Activated CD8-positive, alpha-beta T cell treated with anti-CD3 and anti-CD28 coated beads, Interleukin-2, amount 10 ng/mL, durations not matched to agents 7 days and 5 days (primary cell): ENCODE measurements at places on chromosomes 7 and 10.

DNA sequence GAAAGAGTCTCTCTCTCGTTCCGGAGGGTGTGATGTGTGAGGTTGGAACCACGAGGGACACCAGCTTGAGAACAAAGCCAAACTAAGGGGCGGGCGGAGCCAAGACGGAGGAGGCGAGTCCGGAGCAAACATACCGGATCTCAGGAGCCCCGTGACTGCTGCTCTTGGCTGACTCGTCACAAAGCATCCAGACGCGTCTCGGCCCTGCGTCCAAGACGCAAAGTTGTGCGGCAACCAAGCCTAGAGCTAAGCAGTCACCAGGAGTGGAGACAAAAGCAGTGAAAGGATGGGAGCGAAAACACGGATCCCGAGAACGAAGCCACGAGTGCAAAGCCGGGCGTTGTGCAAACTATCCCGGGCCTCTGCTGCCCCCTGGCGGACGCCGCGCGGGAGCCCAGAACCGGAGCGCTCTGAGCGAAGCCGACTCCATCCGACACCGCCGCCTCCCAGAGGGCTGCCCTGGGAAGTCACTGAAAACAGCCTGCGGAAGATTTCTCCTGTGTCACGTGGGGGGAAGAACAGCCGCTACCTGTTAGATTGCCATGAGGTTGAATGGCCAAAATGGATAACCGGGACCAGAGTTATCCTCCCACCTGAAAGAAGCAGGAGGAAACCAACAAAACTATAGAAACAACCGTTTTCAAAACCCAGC is 46.4 kb upstream of the TMEM72 start:
- DNase-seq: peak; percentile 82

DNA sequence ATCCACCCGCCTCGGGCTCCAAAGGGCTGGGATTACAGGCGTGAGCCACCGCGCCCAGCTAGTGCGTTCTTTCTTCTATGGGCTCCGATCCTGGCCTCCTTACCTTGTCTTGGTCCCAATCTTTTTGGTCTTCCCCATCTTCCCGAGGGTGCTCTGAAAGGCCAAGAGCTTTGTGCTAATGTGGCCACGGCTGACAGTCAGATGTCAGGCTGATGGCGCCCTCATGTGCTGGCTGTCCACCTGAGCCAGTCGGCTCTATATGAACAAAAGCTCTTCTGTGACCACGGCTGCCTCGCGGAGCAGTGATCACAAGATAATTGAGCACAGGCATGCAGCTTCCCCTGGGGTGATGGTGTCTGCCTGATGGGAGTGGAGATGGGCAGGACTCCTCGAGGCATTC is 11.0 kb upstream of the AHCYL2 start:
- no peak for DNase-seq

DNA sequence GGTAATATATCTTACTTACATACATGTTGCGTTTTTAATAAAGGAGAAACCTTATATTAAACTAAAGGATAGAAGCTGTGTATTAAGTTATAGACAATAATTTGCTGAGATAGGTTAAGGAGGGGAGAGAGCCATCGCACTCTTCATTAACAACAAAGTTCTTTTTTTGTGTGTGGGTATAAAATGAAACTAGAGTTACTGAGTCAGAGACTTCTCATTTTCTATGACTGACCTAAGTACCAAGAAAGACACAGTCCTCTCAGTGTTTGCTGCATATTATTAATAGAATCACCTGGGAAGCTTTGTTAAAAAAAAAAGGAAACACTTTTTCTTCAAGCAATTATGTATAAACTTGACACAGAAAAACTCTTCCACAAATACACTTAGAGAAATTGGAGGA is 31.4 kb downstream of the FEZF1 start:
- no peak for DNase-seq

- DNase-seq: no peak
These were observed 36.8 kb downstream of the SLC18A2 start for GRCh38 chr10:117277675-117278074.

DNA sequence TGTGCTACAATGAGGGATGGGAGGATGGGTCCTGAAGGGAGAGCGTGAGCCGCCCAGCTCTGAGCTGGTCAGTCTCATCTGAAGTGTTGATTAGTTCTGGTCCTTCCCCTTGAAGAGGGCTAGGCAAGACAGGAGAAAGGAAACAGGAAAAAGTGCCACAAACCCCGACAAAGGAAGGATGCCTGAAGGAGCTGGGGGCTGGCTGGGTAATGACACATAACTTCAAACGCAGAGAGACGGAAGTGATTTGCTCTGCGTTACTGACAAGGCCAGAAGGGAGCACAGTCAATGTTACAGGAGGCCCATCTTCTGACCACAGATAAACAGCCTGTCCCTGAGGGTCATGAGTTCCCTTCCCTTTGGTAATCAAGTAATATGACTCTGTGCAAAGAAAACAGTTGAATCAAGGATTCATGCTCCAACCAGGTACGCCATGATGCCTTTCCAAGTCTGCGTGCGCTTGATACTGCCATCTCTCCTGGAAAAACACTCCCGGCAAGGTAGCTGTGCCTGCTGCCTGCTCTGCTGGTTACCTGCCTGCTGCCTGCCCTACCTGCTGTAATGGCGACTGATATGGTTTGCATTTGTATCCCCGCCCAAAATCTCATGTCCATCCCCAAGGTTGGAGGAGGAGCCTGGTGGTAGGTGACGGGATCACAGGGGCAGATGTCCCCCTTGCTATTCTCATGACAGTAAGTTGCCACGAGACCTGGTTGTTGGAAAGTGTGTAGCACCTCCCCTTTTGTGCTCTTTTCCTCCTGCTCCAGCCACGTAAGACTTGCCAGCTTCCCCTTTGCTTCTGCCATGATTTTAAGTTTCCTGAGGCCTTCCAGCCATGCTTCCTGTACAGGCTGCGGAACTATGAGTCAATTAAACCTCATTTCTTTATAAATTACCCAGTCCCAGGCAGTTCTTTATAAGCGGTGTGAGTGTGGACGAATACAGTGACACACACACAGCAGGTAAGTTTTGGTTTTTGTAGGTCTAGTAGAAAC is 57.9 kb downstream of the GRB10 start:
- DNase-seq: peak; percentile 42

GRCh38 chr7:101729241-101729883 is 88.1 kb upstream of the CUX1 start:
- DNase-seq: no peak

GRCh38 chr10:123529146-123529760 is 136.9 kb upstream of the GPR26 start:
- no peak for DNase-seq

- DNase-seq: no peak
These were observed 148.8 kb downstream of the CCDC3 start for GRCh38 chr10:12852687-12853086.

DNA sequence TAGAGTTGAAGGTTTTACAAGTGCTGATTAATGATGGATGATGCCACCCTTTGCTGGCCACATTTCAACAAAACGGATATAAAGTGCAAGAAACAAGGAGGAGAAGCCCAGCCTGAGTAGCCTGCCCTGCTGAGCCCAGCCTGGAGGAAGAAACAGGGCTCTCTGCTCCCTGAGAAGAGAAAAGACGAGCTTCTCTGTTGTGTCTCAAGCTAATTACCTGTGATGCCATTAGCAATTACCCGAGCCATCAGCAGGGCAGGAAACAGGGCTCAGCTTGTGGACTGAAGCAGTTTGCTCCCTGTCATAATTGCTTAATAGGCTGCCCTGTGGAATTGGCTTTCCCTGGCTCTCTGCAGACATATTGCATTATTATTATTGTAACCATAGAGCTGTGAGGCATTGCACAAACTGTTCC is 709.3 kb upstream of the AUTS2 start:
- DNase-seq: no peak

DNA sequence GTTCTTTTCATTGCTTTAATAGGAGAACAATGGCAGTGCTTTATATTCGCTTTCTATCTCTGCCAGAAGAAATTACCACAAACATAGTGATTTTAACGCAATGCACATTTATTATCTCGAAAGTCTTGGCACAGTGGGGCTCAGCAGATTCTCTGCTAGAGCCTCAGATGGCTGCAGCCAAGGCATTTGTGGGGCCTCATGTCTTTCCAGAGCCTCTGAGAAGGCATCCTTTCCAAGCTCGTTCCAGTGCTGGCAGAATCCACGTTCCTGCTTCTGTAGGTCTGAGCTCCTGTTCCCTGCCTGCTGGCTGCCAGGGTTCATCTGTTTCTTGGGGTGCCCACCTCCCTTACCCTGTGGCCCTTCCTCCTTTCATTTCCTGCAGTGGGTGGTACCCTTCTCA is 60.2 kb downstream of the LRRC18 start:
- DNase-seq: no peak

DNA sequence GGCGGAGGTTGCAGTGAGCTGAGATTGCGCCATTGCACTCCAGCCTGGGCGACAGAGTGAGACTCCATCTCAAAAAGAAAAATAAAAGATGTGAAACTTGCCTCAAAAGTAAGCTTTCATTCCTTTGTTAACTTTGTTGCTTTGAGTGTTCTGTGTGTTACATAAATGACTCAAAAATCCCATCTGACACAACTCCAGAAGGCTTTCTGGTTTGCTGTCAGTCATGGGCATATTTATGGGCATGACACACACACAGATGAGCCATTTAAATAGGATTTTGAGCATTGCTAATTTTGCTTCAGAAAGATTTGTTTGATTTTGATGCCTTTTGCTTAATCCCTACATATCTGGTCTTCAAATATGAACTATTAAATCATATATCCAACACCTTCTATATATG is 82.6 kb downstream of the CACNB2 start:
- no peak for DNase-seq

- DNase-seq: no peak
These were observed 535.1 kb downstream of the INHBA start for GRCh38 chr7:41167836-41168235.

DNA sequence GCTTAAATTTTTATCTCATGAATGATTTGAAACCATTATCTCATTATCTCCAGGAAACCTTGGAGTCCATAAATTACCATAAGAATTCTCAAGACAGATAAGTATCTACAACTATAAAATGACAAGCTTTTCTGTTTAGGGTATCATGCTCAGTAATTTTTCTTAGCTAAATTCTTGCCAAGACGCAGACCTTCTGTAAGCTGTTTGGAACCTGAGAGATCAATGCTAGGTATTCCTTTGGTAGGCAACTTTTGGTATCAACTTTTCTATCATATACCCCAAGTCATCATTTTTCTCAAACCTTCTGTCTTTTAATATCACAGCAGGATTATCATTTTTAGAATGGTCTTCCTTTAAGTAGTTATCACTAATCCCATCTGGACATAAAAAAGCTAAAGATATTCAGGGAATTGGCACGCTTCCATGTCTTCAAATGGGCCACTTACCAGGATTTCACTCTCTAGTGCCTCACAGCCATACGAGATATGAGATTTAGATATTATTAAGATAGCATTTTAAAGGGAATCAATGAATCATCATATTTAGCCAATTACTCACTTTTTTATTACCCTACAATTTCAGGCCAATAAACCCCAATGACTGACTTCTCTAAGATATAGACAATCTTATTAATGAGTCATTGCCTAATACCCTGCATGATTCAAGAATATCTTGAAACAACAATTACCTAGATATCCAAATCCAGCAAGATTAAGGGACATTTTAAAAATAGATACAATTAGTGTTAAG is 544.1 kb downstream of the HTR7 start:
- DNase-seq: no peak

GRCh38 chr7:1403638-1404459 is 55.4 kb downstream of the MICALL2 start:
- no peak for DNase-seq

GRCh38 chr10:46198516-46198915 is 88.3 kb upstream of the ANTXRL start:
- no peak for DNase-seq

DNA sequence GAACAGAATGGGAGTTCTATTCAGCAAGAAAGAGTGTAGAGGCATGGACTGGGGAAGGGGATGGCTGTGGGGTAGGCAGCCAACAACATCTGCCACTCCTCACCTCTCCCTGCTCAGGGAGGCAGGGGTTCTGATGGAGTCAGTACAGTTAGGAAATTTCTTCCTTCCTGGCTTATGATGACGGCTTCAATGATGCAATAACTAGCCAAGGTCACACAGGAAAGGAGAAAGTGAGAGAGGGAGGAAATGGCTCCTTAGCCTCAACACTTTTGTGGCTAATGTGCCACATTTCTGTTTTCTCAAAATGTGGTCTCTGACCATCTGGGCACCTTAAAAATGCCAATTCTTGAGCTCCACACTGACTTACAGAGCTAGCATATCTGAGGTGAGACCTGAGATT is 79.3 kb upstream of the PDZD8 start:
- DNase-seq: no peak

DNA sequence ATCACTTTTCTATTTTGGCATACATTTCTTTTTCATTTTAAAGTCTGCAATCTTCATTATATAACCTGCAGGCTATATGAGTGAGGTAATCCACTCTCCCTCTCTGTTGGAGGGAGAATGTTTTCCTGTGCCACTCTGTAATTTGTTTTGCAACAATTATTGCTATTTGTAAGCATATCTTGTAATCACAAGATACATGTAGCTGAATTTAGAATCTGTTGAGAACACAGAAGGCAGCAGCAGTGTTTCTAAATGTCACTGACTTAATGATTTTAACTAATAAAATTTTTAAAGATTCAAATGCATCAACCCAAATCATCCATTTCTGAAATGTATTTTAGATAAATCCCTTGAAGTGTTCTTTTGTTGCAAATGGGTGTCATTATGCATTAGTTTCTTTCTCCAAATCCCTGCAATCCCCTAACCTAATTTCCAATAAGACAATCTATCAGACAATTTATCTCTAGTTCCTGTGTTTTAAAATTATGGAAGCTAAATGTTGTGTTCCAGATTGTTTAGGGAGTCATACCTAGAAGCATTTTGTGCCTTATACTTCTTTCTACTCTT is 19.8 kb upstream of the UMAD1 start:
- DNase-seq: no peak

GRCh38 chr10:132609211-132609610 is 71.6 kb downstream of the INPP5A start:
- DNase-seq: no peak

- DNase-seq: no peak
These were observed 14.1 kb downstream of the PDZD8 start for GRCh38 chr10:117360994-117361667.

DNA sequence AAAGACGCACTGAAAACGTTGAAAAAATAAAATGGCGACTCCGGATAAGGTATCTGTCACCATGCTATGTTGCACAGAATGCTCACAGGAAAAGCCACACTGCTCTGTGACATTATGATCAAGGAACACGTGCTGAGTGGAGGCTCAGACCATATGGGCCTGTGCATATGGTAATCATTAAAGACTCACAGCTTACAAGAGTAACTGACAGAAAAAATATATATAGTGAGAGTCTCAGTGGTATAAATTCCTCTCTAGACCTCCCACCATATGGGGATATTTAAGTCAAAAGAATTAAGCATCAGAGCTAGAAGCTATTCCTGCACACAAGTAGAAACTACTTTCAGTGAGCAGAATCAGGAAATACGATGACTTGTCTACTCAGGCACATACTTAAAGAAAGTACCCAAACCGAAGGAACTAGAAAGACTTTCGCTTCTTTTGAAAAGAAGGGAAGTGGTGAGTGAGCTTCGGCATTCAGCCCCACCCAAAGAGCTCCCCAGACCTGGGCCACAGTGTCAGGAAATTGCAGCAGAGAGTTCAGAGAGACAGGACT is 65.1 kb upstream of the MPP7 start:
- DNase-seq: peak; percentile 85

GRCh38 chr10:125238682-125239081 is 78.3 kb upstream of the CTBP2 start:
- no peak for DNase-seq
